Inflammatory macrophage treated with lipopolysaccharide for 1 hour (primary cell): ENCODE measurements at places on chromosomes 11 and 22.

DNA sequence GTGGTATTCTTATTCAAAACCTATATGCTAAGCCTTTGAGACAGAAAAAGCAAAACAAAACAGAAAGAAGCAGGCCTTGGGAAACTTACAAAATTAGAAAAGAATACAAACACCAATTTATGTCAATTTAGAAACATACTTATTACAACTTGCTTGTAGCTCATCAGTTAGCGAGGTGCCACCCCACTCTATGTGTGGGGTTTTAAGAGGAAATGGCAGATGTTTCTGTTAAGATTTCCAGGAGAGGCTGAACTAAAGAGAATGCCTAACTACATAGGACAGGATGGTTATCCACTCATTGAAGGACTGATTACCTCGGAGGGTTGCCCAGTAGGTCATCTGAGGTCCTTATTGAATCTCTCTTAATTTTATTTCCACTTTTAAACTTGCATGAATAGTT lies 302.0 kb downstream of the ETS1 start:
- DNase-seq: no peak

- DNase-seq: peak; percentile 93
These were observed 26.2 kb upstream of the TPBGL start for GRCh38 chr11:75214411-75214821.

GRCh38 chr11:19193916-19194315 lies 7.9 kb downstream of the CSRP3 start:
- no peak for DNase-seq

GRCh38 chr22:30400159-30400558 lies 3.3 kb downstream of the SEC14L2 start:
- DNase-seq: no peak

- DNase-seq: no peak
These were observed 19.1 kb upstream of the LMO2 start for GRCh38 chr11:33910958-33911339.

DNA sequence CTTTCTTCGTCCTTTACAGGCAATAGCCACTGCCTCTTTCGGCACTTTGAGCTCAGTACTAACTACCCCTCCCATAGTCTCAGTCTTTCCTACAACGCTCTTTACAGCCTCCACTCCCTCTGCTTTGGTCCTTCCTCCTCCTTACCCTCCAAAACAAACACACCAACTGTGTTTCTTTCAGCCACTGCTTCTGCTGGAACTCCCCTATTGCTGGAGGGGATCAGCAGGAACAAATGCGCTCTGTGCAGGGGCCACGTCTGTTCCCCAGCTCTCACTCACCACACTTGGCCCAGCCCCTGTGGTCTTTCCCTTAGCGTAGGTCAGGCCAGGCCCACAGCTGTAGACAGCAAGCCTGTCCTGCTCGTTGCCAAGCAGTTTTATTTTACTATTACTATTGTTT lies 42.3 kb downstream of the PC start:
- no peak for DNase-seq

- DNase-seq: no peak
These were observed 29.8 kb downstream of the LIMK2 start for GRCh38 chr22:31241936-31242335.

GRCh38 chr11:29734287-29734686 lies 282.5 kb downstream of the KCNA4 start:
- DNase-seq: no peak

DNA sequence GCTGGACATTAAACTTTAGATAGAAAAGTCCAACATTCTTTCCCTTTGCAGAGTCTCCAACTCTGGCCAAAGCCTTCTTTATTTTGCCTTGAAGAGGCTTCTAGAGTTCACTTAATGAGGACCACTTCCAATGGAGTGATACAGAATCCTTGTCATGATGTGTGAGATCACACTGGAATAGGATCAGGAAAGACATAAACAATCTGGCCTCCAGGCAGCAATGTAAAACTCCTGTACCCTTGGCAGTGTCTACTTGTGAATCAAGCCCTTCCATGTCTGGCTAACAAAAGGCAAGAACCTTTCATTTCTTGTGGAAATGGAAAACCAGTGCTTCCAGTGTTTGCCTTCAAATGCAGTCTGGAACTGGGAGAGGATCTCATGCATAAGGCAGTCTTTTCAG lies 56.5 kb upstream of the FIBIN start:
- no peak for DNase-seq

DNA sequence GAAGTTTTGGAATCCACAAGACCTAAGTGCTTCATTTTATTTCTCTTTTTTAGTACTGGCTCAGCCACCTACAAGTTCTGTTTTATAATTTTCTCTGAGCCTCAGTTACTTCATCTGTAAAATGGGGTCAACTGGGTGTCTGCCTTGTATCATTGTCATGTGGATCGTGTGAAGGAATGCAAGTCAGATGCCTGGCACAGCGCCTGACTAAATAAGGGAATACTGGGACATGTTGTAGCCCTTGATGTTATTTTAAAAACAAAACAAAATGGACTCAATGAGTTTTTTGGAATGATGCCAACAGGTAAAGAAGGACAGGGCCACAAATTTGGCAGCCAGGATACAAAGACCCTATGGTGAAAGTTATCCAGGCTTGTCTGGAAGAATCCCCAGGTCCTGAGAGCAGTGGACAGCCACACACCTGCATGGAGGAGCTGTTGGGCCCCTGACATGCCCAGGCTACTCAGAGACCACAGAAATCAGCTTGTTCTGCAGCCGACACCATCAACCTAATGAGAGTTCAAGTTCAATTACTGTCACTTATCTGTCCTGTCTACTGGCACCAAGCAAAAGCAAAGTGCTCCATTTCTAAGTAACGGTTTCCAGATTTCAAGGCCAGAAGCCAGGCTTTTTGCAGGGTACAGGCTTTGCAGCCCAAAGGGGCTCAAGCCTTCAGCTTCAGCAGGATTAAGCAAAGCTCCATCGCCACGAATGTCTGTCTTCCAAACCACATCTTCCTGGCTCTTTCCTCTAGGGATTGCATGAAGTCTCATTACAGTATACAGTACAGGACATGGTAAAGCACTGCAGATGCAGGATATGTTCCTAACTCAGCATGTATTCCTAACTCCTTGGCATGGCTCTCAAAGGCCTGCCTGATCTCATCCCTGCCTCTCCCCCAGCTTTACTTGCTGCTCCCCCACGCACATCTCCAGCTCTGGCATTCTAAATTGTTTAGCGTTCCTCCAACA lies 18.4 kb downstream of the DKK3 start:
- DNase-seq: no peak

DNA sequence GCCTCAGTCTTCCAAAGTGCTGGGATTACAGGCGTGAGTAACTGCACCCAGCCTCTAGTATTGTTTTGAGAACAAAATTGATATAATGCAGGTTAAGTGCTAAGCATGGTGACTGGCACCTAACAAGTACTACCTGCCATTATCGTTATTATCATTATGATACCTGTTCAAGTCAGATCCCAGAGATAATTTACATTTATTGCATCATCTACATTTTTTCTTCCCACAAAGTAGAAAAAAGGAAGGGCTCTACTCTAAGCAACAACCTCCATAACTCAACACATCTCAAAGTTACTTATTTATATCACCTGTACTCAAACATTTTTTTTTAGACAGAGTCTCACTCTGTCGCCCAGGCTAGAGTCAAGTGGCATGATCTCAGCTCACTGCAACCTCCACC lies 42.1 kb downstream of the DCDC1 start:
- no peak for DNase-seq
